ENCODE measurements at places on chromosomes 6 and 20.

DNA sequence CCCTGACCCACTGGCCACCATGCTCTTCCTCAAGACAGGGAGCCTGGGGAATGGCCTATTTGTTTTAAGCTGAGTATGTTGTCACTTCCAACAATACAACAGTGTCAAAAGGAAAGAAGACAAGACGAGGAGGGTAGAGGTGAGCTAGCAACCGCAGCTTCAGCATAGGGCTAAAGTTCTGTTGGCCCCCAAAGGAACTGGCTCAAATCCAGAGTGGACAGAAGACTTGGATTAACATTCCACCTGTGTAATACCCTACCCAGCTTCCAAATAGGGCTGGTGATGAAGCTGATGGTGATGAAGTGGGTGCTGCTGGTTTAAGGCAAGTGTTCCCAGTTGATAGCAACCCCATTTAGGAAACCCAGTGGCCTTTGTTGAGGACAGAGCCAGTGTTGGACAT is 31.7 kb upstream of the KCNK5 start:
- no peak for DNase-seq

DNA sequence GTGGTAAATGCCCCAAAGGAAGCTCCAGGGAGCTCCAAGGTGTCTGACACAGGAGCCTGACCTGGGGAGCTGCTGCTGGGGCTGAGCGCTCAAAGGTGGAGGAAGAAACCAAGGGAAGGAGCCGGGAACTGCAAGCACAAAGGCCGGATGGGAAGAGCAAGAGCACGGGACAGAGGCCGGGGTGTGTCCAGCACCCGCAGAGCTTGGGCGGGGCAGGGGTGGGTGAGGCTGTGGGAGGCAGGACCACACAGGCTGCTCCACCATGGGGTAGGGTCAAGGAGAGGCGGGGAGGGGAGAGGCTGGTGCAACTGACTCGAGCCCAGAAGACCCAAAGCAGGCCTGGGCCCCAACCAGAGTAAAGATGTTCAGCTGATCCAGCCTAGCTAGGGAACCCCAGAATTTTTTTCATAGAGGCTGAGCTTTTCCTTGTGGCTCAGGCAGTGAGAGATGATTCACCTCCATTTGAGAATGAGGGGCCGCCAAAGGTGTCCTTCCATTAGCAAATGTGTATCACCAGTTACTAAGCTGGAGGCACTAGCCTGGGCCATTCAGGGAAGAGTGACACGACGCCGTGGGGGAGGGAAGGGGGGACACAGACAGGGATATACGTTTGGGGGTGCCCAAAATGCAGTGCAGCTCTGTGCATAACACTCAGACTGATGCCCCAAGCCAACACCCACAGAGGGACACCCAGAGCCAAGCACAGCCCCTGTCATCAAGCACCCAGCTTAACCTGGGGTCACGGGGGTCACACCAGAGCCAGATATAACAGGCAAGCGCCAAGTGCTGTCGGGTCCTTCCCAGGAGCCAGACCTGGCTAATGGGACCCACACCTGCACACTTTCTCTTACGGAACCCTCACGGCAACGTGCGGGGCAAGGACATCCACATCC is 21.3 kb upstream of the TLDC2 start:
- no peak for DNase-seq

DNA sequence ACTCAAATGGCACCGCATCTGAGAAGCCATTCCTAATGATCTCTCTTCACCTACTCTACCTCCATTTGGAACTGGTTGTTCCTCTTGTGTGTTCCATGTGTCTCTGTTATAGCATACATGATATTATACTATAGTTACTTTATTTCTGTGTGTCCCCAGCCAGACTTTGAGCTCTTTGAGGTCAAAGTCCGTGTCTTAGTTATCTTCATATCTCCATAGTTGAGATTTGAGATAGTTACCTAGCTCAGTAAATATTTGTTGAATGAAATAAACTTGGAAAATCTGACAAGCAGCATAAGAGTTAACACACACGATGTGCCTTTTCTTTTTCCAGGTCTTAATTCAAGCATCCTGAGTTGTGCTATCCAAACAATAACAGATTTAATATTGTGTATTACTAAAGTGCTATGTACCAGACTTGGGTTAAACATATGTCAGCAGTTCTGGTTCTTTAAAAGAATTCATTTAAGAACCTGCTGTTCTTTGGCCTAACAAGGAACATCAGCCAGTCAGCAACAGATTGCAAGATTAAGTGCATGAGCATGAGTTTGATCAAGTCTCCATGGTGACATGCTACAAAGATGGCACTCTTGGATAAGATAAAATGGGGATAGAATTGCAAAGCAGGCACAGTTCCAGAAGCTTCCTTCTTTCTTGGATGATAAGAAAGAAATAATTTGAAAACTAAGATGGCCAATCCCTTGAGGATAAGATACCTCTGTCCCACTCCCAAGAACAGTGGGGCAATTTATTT is 8.7 kb upstream of the TNFRSF21 start:
- DNase-seq: no peak

GRCh38 chr6:110574817-110575216 is 98.4 kb upstream of the SLC22A16 start:
- DNase-seq: no peak

DNA sequence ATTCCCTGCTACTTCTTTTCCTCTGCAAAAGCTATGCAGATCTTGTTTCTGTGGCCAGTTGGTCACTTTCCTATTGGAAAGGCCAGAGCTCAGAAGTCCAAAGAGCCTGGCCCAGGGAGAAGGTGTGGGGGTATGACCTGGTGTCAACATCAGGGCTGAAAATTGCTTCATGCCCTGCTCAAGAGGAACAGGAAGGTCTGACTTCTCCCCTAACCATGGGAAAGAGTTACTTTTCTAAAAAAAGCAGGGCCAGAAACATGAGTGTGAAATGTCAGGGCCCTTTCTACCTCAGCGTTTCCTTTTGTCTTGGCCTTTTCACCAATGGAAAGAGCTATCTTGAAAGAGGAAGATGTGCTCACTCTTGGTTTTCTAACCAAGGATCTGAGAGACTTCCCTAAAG is 117.4 kb downstream of the MAFB start:
- DNase-seq: no peak

DNA sequence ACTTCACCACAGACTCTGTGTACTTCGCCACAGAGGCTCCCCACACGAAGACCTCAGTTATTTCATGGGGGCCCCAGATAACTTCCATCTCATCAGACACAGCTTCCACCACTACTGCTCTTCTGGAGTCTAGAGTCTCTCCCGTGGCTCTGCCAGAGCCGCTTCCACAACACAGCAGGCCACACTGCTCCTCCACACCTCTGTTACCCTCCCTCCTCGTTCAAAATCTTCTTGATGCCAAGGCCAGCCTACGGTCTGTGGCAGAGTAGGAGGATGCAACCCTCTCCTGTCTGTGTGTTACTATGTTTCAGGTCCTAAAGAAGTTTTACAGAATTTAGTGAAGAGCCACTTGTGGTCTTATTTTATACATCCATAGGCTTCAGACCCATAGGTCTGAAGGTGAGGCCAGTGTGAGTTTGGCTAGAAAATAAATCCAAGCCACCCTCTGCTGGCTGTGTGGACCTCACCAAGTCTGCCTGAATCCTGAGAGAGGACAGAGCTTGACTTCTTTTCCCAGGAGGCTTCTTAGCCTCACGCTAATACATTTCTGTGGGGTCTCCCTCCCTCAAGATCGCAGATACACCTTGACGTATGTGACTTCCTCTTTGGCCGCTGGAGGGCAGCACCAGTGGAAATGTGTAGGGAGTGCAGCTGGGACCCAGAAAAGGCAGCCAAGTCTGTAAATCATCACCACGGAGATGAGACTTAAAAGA is 197.7 kb downstream of the FAXC start:
- no peak for DNase-seq

- peak; percentile 6 for DNase-seq
These were observed 32.7 kb downstream of the CENPW start for GRCh38 chr6:126372626-126373025.

DNA sequence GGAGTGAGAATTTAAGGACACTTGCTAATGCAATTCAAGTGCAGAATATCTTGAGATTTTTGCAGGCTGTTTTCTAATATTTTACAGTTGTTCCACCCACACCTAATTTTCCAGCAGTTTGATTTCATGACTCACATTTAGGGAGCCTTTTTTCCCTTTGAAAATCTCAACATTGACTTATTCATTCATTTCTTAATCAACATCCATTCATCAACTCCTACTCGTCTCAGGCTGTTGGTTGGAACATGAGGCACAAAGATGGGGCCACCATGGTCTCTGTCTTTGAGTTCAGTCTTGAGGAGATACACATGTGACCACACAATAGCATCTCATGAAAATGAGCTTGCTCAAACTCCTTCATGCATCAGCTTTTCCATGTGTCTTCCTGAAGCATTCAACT is 135.6 kb downstream of the UNC5CL start:
- no peak for DNase-seq

DNA sequence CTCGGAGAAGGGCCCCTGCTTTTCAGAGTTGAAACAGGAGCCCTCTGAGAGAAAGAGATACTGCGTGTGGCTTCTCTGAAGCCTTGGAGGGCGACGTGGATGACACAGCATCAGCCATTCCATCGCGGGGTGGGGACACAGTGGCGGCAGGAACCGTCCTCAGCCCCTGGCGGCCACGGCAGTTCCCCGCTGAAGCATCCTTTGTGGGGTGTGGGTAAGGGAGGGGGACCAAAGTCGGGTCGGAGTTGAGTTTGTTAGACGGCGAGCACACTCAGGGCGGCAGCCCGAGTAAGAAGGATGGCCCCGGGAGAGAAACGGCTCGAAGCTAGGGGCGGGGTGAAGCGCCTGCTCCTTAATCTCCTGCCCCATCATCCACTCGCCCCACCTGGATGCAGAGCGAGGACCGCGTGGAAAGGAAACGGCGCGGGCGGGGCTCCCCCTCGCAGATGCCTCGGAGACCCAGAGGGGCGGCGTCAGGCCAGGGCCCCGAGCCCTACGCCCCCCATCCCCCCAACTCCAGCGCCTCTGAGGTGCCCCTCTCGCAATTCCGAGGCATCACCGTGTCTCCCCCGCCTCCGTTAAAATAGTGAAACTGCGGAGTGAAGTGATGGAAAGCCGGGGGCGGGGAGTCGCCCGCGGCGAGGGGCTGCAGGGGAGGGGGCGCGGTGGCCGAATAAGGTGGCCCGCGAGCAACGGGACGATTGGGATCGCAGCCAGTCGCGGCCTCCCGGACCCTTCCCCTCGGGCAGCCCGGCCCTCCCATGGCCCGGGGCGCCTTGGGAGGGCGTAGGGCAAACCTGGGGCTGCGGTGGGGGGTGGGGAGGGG is 796 bp upstream of the RREB1 start:
- DNase-seq: peak; percentile 60

GRCh38 chr6:43877463-43878126 is 107.6 kb downstream of the VEGFA start:
- DNase-seq: no peak

GRCh38 chr20:19943061-19943521 is 74.1 kb upstream of the NAA20 start:
- DNase-seq: no peak

DNA sequence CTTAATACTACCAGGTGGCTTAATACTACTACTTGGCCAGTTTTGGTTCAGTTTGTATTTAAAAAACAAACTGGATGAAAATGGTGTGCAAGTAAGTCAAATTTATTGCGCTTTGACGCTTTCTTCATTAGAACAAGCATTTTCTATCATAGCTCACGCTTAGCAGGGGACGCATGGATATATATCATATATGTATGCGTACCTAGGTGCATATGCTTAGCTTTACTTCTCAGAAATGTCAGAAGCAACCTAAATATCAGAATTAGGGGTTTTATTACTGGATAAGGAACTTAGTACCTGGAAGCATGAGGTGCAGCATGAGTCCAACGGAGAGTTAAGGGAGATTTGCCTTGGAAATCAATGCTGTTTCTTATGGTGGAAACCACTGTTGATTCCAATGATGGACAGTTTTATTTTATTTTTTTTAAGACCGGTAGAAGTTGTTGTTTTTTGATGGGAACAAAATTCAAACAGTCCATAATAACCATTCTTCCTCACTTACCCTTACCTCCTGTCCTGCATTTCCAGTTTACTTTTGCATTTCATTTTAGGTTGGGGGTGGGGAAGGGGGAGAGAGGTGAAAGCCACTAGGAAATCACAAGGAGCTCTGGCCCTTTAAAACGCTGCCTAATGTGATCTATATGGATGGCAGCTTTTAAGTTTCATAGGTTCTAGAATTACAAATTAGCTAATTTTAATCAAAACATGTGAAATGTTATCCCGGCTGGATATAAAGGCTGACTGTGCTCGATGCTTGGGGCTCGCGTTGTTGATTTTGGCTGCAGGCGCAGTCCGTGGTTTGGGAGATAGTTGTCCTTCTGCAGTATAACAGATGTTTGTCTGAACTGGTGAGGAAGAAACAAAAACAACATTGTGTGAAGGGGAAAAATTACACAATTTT is 2.1 kb downstream of the SOBP start:
- peak; percentile 46 for DNase-seq

DNA sequence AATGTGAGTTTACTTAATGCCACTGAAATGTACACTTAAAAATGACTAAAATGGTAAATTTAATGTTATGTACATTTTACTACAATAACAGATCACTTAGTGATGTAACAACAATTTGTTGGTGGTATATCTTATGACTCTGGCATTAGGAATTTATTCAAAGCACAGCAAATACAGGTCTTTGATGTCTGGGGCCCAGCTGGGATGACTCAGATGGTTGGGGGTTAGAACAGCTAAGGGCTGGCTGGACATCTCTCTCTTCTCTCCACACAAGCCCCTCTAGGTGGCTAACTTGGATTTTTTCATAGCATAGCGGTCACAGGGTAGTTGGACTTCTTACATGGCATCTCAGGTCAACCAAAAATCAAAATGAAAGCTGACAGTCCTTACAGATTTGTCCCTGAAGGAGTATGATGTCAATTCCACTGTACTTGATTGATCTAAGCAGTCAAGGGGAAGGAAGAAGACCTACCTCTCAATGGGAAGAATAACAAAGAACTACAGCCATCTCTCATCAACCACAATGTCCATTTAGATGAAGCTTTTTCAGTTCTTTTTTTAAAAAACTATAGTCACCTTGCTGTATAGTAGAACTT is 37.5 kb upstream of the LCA5 start:
- peak; percentile 18 for DNase-seq

GRCh38 chr6:140872885-140873284 is 1259.8 kb upstream of the GJE1 start:
- DNase-seq: no peak

GRCh38 chr20:10463622-10464021 is 28.5 kb downstream of the SLX4IP start:
- no peak for DNase-seq

DNA sequence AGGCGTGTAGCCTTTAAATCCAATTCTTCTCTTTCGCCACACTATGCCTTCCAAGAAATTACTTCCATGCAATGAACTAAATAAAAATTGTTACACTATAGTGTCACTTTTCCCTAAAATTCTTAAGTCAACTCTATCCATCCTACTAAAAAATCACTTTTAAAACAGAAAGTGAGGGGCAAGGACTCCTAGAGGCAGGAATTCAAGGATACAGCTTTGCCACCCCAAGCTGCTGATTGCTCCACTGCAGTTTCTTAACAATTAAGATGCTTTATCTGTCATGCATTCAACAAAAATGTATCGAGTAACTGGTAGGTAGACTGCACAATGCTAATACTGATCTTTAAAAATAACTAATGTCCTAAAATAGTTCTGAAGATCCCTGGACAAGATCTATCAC is 4.3 kb downstream of the MCM9 start:
- no peak for DNase-seq
